A549 treated with Hydrocortisone at 1 μM for 4 hours (cell line): ENCODE measurements at places on chromosomes 6 and 20. TPM values are rescaled to one million over a fixed set of nuclear protein-coding genes. Genes with fewer than 3 reads are reported as not detected.

The CCN6 gene
- not detected in 5 replicates for total RNA-seq

The SLC22A16 gene
- not detected in 5 replicates for total RNA-seq

The TREML2 gene
- not detected in 5 replicates for total RNA-seq

The RBM24 gene
- total RNA-seq, result 6.1 to 7.7 TPM (median 6.4 TPM) in 5 replicates

The PGC gene
- 0.08 to 0.14 TPM (median 0.12 TPM) in 3 of 5 replicates, not detected in the others for total RNA-seq

The MYB gene
- 0.59 to 1.2 TPM (median 0.95 TPM) in 5 replicates for total RNA-seq

The PTCHD4 gene
- total RNA-seq, result 0.06 to 0.09 TPM (median 0.08 TPM) in 3 of 5 replicates, not detected in the others

The GLP1R gene
- not detected in 5 replicates for total RNA-seq

The HLA-G gene
- total RNA-seq, result not detected in 5 replicates

The SMOC2 gene
- total RNA-seq, result 0.02 to 0.05 TPM (median 0.03 TPM) in 3 of 5 replicates, not detected in the others

The DYNLRB1 gene
- 198 to 243 TPM (median 228 TPM) in 5 replicates for total RNA-seq

The PTGIS gene
- 0.02 to 0.07 TPM (median 0.05 TPM) in 3 of 5 replicates, not detected in the others for total RNA-seq

The MDFI gene
- 0.56 to 0.85 TPM (median 0.67 TPM) in 5 replicates for total RNA-seq

The PBOV1 gene
- not detected in 5 replicates for total RNA-seq

The POU5F1 gene
- total RNA-seq, result 10.0 to 17.0 TPM (median 11.3 TPM) in 5 replicates

The REM1 gene
- 0.67 to 0.99 TPM (median 0.78 TPM) in 5 replicates for total RNA-seq

The LIN28B gene
- total RNA-seq, result 0.87 to 1.7 TPM (median 1.4 TPM) in 5 replicates

The CARMIL1 gene
- 7.3 to 9.9 TPM (median 7.5 TPM) in 5 replicates for total RNA-seq

The LGSN gene
- 2.0 to 3.0 TPM (median 2.4 TPM) in 5 replicates for total RNA-seq

The RAET1E gene
- 1.9 to 3.3 TPM (median 2.8 TPM) in 5 replicates for total RNA-seq
